ENCODE measurements at places on chromosomes 6 and 20. TPM values are rescaled to one million over a fixed set of nuclear protein-coding genes. Genes with fewer than 3 reads are reported as not detected.

GDAP1L1 gene
- total RNA-seq, result 0.09 TPM

DNA sequence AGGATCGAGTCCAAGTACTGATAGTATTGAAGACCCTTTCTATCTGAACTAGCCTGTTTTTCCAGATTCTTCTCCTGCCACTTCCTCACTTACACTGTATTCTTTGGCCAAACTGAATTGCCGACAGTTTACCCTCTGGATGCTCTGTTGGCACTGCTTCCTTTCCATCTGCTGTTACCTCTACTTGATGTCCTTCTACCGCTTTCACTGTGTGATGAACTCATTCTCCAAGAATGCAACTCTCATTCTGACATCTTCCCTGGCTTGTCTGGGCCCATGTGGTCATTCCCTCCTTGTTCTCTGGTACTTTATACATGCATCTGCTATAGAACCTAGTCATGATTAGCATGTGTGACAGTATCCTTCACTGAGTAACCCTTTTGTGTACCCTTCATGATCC is 16.3 kb downstream of the RPRD1B start:
- H3K27me3 ChIP-seq, result no peaks in the 10 kb centered on the region
- H3K27ac ChIP-seq, result peak overlapping the region; percentile 43

DNA sequence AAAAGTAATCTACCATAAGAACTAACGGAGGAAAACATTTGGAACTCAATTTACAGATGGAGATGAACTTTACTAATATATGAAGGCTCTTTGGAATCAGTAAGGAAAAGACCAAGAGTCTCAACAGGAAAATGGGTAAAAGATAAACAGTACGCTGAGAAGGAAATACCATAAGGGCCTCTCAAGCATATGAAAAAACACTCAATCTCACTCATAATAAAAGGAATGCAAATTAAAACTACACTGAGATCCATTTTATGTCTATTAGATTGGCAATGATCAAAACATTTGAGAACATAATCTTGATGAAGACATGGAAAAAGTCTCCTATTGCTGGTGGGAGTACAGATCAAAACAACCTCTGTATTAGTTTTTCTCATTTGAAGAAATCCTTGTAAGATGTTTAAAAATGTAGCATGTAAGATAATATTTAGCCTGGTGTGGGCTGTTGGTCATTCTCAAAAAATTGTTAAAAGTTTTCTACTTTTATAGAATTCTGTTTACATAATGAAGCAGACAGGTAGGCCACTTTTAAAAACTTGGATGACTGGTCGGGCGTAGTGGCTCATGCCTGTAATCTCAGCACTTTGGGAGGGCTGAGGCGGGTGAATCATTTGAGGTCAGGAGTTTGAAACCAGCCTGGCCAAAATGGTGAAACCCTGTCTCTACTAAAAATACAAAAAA is 14.5 kb downstream of the REV3L start:
- H3K27me3 ChIP-seq, result no peaks in the 10 kb centered on the region
- peaks cover 15% of the 10 kb centered on the region for H3K4me1 ChIP-seq
- H3K4me3 ChIP-seq, result no peak overlapping the region
- H3K27ac ChIP-seq, result no peak overlapping the region

PPP1R14C gene
- total RNA-seq, result 75.9 TPM

E2F3 gene
- 7.9 TPM for total RNA-seq

CD24 gene
- total RNA-seq, result 0.87 TPM

DNA sequence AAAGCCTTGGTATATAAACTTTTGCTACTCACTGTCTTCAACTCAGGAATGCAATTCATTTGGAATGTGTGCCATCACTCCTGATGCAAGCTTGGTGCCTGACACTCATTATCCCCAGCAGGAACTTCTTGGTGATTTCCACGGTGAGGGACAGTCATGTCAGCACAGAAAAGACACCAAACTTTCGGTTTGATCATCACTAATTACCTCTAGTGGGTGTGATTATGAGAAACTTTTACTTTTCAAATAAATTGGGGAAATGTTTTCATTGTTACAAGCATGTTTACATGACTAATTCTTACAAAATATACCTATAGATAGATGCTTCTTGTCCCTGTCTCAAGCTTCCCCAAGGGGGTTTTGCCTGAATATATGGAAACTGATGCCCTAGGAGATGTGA is 40.9 kb downstream of the RPP40 start:
- H3K4me1 ChIP-seq, result no peaks in the 10 kb centered on the region
- H3K4me3 ChIP-seq, result no peak overlapping the region
- no peak for DNase-seq

NSFL1C gene
- 64.0 TPM for total RNA-seq

NFATC2 gene
- total RNA-seq, result 3.7 TPM

Data from heart right ventricle (tissue), 16 donors.